ENCODE measurements at places on chromosomes 1 and 21.

DNA sequence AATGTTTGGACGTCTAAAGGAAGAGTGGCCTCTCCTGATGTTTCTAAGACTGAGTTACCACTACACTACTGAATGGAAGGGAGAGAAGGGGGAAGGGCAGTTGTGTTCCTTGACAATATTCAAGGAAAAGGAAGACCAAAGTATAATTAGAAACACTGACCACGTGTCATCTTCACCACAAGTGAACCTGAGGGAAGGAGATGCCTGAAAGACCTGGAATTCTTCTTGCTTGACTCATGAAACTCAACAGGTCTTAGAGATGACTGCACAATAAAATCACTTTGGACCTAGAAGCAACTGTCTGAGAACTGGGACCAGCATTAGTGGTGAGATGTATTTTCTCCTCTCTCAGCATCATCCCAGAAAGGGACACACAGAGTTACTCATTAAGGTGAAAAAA, 56.7 kb downstream of the PTPN14 start:
- no peak for DNase-seq

DNA sequence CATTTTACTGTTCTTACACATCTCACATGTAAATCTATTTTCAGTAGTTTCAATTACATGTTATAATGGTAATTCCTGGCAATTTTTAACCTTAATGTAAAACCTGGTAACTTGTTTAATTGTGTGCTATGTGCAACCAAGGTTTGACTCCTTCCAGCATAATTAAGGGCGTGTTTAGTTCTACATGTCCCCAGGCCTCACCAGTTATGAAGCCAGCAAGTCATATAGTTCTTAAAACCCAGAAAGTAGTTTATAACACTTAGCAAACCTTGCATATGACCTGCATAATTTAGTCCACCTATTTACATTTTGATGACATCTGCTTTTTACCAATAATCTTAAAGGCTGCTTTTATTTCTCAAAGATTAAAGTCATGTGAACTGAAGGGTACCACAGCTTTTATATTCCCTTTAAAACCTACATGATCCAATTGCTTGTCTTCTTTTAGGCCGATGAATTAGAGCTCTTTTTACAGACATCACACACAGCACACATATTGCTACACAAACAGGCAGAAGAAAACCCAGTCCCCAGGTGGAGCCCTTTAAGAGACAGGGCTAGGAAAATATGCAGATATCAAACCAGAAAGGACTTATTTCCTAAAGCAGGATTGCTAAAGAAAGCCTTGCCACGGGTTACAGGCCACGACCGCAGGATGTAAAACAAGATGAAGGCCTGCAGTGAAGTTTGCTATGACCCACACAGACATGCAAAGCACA, 23.2 kb upstream of the SYCP1 start:
- no peak for DNase-seq

DNA sequence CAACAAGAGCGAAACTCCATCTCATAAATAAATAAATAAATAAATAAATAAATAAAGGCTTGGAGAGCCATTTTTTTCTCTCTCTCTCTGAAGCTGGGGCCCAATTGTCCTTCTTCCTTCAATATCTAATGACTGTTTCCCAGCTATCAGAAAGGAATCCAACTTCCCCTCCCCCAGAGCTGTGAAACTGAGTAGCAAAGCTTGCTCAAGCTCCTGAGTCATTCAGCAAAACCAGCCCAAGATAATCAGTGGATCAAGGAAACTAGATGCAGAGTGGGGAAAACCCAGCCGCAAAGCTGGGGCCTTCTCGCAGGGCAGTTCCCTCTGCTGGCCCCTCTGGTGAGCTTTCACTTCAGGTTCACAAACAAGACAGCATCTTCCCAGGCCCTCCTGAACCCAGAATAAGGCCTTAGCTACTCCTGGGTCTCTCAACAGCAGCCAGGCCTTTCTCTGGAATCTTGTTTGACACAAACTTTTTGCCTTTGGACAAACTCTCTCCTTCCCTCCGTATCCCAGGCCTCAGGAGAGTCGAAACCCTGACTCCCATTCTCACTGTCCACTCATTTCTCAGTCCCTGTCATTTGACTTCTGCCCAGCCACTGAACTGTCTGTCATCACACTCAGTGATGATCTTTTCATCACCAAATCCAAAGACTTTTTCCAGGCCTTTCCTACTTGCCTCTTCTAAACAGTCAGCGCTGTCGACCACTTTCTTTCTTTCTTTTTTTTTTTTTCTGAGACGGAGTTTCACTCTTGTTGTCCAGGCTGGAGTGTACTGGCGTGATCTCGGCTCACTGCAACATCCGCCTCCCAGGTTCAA, 18.0 kb upstream of the PTP4A2 start:
- peak; percentile 50 for DNase-seq

DNA sequence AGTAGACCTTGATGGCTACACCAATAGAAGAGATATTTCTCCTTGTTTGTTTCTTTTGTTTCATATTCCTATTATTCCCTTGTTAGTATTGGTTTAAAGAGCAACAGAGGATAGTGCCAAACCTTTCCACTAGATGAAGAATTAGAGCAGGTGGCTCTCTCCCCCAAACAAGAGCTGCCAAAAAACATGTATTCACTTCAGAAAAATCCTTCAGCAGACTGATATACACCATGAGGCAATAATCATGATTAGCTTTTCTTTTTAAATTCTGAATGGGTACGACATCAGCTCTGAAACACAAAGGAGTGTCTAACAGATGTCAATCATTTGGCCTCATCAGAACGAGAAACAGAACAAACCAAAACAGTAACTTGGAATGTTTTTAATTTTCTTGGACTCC, 67.3 kb upstream of the MAP10 start:
- no peak for DNase-seq

- no peak for DNase-seq
These were observed 1352.7 kb upstream of the ADGRL2 start for GRCh38 chr1:80448081-80448480.

GRCh38 chr1:151294742-151295462, 12.8 kb downstream of the ZNF687 start:
- no peak for DNase-seq

DNA sequence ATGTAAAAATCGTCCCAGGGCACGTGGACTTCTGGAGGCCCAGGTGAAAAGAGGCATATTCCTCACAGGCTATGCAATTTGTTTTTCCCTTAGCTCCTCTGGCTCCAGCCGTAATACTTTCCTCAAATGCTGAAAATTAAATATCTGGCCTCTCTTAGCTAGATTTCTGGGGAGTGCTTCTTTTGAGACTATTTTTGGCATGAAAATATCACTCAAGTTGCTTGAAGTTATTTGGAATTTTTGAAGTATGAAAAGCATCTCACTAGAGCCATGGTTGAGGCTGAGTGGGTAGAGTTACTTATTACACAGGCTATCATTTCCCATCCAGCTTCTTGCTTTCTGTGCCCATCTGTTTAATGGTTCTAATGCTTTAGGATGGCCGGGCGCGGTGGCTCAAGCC, 59.7 kb downstream of the MYOM3 start:
- no peak for DNase-seq

DNA sequence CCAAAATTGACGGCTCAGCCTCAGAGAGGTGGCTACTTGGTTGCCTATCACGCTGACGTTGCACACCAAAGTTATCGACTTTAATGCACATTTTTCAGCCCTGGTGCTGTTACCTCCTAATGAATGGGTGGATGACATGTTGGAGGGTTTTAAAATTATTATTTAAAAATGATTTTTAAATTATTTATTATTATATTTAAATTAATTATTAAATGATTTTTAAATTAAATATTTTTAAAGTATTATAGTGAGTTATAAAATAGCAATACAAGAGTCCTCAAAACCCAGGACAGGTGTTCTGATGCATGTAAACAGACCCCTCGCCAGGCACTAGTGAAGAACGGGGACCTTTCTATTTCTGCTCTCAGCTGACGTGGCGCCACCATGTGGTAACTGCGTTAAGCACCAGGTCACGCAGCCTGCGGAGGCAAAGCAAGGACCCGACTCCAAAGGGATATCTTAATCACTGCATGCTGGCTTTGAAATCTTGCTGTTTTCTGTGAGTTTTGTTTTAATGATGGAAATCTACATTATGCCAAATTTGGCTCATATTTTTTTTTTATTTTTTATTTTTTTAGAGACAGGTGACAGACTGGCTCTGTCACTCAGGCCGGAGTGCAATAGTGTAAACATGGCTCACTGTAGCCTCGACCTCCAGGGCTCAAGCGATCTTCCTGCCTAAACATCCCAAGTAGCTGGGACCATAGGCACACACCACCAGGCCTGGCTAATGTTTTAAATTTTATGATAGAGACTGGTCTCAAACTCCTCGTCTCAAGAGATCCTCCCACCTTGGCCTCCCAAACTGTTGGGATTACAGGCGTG, 22.6 kb downstream of the CASP9 start:
- DNase-seq, result no peak

- no peak for DNase-seq
These were observed 590.5 kb upstream of the ADAMTS5 start for GRCh38 chr21:27557356-27557755.

DNA sequence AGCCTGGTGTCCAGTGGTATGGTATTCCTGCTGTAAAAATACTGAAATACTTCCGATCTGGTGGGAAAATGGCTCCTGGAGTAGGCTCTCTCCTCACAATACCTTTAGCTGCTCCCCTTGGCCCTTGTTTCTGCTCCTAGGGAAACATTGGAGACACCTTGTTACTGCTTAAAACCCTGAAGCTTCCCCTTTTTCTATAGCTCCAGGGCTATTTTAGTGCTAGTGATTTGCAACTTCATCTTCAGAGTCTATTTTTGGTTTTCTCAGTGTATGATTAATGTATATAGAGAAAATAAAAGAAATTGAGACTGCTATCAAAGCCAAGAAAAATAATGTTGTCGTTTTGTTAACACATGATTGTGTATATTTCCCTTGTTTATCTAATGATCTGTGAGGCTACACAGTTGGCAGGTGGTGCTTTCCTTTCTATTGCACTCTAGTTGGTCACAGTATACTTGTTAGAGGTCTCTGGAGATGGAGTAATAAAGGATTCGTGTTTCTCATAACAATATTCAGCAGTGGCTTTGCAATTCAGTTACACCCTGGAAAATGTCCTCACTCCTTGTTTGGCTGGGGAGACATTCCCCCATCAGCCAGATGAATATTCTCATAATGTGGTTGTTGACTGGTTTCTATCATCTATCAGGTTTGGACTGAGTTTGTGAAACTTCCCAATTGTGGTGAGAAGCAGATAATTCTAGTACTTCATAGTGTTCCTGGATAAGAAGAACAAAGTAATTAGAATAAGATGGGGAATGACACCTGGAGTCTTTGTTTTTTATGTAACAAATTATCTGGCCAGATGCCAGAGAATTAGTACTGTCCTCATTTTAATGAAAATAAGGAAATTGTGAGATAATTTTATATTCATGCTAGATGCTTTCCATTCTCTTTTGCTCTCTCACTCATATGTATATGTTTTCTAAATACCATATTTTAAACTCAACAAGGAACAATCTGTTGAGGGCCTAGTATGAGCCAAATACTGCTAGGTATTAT, 44.8 kb upstream of the CACYBP start:
- no peak for DNase-seq

DNA sequence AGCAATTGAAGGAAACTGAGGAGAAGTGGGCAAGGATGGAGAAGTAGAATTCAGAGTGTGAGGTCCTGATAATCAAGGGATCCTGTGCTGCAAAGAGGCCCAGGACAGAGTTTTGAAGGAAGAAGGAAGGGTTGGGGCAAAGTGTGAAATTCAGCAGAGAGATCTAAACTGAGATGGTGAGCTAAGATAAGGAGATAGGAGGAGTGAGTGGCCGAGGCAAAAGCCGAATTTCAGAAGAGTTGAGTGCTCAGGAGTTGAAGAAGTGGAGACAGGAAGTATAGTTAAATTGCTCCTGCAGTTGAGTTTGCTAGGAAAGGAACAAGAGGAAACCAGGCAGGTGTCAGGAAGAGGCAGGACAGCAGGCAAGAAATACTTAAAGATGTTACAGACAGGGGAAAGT, 16.4 kb upstream of the MAPKAPK2 start:
- DNase-seq, result no peak

DNA sequence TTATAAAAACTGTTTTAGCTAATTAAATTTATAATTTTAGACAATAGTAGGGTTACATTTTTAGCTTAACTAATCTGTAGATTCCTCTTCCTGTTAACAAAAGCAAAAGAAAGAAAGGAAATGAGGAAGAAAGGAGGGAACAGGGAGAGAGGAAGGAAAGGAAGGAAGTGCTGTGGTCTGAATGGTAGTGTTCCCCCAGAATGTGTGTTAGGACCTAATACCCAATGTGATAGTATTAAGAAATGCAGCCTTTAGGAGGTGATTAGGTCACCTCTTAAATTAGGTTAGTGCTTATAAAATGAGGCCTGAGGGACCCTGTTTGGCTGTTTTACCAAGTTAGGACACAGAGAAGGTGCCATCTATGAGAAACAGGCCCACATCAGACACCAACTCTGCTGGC, 136.9 kb upstream of the SAMSN1 start:
- DNase-seq, result no peak

GRCh38 chr1:3691421-3692204, 39.3 kb downstream of the TP73 start:
- no peak for DNase-seq

DNA sequence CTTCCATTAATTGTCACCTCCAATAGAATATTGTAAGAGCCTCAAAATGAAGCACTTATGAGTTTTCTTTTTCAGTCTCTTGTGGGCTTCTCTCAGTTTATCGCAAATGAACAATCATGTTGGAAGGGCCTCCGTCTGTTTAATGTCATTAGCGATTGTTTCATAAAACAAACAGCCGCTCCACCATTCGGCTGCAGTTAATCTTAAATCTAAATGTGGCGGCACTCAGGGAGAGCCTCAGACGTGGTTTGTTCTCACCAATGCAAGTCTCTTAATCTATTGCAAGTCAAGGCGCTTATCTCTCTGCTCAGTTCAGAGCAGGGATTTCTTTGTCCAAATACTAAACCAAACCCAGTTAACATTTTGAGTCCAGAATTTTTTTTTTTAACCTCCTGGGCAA, 34.9 kb upstream of the ESRRG start:
- DNase-seq, result no peak

DNA sequence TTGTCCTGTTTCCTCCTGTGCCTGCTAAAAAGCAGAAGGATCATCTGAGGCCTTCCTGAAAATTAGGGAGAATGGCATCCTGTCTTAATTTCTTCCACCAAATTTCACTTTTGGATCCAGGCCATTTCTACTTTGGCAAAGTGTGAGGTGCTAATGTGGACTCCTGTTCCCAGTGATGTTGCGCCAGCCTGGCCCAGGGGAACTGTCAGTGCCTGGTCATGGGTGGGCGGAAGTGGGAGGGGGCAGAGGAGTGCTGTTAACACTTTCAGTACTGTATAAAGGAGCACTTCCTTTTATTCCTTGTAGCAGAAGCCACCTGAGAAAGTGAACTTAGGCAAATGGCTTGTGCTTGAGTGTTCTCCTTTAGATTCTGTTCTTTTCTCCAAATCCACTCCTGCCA, 19.9 kb downstream of the ELAPOR1 start:
- no peak for DNase-seq

- DNase-seq, result no peak
These were observed 10.9 kb downstream of the RASSF5 start for GRCh38 chr1:206518206-206518605.

All from bone marrow (tissue), 2 donors.